Prostate gland (tissue), 2 donors: ENCODE measurements at places on chromosomes 5 and 9.
A peak's percentile ranks its signal among the peaks of the same experiment; 100 is the strongest.

DNA sequence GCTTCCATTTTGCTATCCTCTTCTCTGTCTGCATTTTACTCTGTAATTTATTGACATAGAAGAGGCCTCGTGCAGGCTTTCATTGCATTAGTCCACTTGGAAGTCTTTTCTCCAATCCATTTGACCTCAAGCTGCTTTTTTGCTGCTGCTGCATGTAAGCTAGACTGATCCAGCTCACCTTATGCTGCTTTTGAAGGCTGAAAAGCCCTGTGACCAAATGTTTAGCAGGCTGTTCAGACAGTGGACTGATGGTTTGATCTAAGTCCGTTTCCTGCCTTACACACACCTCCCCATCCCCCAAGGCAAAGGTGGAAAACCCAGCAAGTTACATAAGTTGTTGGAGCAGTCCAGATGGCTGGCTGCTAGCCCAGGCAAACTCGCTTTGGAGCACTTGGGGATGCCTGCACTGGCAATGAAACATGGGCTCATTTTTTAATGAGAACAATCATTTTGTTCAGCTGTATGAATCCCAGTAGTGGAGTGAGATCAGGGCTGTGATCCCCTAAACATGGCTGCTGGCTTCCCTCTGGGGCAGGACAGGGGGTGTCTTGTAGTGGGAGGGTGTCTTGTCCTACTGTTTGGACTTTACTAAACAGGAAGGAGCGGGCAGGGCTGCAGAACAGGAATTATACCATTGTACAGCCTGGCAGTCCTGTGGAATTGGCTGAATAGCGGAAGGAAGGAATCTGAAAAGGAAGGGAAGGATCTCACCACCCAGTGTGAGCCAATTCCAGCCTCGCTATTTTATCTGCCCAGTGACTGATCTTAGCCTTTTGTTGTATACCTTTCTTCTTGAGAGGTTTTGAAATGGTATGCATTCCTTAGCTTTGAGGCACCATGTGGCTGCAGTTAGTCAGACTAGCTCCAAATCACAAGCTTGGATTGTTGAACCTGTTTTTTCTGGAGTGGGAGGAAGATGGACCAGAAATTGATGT, 212.0 kb downstream of the ARHGAP26 start:
- DNase-seq = peak; percentile 87

DNA sequence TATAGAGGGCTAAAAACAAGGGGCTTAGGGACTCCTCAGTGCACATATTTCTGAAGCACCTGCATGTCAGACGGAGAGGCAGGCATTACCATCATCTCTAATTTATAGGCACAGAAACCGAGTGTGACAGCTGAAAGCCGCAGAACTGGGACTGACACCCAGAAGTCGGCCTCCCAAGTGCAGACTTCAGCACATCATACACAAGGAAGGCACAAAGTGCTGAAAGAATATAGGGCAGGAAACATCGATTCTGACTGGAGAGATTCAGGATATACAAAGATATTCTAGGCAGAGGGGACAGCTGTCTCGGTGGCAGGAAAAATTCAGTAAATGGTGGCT, 11.2 kb downstream of the MRPS27 start:
- DNase-seq = no peak

- no peak for DNase-seq
Observed at GRCh38 chr5:72387985-72388384, 67.8 kb downstream of the PTCD2 start.

DNA sequence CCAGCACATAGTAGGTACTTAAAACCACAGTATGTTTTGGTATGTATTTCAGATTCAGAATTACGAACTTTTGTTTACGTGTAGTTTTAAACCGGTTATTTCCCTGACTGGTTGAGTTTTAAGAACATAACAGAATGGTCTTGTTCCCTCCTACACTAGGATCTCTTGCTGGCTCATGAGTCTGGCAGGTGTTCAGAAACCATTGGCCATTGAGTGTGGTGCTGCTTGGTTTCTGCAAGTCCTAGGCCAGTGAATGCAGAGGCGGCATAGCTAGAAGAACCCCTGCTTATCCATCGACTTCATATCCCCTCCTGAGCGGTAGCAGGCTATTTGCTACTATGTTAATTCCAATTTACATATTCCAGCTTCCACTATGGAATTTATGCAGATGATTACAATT, 65.6 kb downstream of the GPR21 start:
- DNase-seq = no peak

DNA sequence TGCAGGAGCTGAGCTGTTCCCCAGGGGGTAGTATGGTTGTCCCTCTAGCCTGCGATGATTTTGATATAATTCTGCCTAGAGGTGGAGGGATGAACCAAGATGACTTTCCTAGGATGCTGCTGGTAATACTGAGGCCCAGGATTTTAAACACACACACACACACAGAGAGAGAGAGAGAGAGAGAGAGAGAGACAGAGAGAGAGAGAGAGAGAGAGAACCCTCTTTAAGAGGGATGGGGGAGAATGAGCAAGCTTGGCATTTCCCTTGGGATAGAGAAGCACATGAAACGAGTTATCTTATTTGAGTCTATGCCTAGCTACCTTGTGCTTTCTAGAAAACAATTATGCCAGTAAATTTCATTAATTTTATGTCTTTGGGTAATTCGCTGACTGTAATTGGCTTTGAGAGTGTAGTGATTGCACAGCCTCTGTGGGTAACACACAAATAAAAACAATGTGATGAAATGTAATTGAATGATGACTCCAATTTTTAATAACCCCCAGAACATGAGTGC, 338.4 kb downstream of the ARHGEF28 start:
- DNase-seq = no peak

DNA sequence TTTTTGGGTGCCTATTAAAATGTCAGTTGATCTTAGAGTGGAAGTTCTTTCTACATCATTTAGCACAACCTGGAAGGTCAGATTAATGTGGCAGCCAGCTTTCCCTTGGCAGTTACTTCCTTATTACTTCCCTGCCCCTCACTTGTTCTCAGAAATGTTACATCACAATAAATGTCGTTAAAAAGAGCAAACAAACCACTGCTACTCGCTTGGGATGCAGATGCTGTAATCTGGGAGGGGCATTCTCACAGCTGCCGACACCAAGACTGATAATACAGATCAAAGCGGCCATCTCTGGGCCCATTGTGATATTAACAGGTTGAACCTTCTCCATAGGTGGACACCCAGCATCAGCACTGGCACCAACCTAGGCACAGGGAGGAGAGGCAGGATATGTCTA, 29.3 kb downstream of the PLAC8L1 start:
- DNase-seq = no peak

DNA sequence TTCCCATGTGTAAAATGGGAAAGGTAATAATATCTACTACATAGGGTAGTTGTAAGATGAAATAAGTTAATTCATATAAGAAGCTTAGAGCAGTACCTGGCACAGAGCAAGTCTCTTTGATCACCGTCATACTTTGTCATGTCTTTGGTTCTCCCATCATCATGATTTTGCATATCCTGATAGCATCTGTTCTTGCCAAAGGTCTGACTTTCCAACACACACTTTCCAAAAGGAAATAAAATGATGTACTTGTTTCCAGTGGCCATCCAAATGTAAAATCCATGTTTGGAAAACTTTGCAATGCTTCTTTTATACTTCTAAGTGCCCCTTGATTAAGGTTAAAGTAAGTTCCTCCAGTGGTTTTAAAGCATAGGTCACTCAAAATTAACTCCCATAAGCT, 266.9 kb upstream of the PTGER4 start:
- DNase-seq = no peak

DNA sequence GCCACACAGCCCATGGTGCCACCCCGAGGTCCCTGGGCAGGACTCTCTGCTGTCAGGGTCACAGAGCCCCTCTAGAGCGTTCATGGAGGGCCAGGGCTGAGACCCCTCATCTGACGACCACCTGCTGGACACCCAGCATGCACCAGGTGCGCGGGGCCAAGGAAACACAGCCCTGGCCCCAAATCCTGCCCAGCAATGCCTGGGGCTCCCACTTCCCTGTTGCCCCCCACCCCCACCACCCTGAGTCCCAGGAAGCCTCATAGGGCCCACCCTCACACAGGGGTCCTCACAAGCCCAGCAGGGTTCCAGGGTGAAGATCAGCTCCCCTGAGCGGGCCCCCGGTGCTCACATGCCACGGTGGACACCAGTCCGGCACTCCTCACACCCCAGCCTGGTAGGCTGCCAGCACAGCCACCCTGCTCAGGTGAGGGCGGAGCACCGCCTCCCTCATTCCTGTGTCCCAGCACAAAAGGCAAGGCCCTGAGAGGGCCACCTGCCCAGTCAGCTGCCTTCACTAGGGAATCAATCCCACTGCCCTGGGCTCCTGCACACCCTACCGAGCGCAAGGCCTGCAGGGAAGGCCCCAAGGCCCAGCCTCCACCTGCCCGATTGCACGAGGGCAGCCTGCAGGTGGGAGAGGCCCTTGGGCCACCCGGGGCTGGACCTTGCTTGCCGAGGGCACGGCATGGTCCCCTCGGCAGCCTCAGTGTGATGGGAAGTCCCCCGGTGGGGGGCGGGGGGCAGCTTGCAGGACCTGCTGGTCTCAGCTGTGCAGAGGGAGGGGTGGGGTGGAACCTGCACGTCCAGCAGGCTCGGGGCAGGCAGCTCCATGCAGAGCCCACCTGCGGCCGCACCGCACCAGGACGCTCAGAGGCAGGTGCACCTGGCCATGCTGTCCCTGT, 56.4 kb upstream of the UBAC1 start:
- DNase-seq = no peak

GRCh38 chr5:161287436-161287835, 259.1 kb downstream of the GABRB2 start:
- DNase-seq = no peak

DNA sequence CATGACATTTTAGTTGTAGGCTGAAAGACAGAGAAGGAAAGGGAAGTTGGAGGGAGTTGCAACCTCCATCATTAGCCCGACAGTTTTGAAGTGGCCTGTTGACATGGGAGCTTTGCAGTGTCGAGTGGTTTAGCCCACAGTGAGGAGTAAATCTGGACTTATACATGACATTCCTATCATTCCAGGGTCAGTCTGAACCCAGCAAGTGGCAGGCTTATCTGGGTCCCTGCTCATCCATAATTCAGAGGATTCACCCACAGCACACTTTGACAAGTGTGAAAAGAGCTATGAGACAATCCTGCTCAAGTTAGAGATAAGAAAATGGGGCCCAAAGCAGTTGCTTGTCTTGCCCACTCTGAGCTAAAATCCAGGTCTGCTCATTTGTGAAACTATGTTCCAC, 8.4 kb upstream of the TNC start:
- DNase-seq = no peak

DNA sequence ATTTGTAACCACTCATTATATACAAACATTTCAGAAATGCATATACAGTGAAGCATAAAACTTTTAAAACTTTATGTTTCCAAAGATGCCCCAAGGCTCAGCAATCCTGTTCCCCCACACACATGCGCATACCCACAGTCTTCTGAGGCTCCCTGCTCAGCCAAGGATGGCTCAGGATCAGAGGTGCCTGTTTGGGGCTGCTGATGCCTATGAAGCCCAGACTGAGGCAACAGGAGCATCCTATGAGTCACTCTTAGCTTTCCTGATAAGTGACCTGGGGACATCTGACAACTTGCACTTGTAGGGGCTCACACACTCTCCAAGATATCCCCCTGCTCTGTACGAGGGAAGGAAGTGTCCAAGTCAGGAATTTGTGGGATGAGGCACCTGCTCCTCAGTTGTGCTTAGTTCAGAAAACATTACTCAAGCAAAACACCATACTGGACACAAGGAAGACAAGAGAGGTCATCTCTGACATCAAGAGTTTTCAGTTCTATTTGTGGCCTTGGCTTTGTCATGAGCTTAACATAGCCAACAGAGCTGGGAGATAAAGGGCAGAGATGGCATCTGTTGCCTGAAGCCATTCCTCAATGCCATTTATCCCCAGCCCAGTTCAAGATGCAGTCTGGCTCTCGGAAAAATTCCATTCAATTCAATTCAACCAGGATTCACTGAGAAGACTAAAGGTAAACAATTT, 62.3 kb downstream of the NIPSNAP3B start:
- DNase-seq = no peak

- DNase-seq = no peak
Observed at GRCh38 chr5:6611334-6612256, 21.2 kb downstream of the NSUN2 start.

DNA sequence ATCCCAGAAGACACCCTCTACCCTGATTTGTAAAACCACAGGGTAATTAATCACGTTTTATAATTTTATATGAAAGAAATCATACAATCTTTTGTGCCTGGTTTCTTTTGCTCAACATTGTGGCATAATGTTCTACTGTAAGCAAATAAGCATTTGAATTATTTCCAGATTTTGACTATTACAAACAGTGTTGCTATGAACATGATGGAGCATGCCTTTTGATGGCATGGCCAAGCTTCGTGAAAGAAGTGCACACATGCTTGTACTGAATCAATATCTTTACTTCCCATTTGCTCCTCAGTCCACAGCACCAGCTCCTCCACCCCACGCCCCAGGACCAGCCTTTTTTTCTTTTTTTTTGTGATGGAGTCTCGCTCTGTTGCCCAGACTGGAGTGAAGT, 29.9 kb downstream of the ACSL6 start:
- DNase-seq = no peak

- no peak for DNase-seq
Observed at GRCh38 chr9:114166614-114167572, 11.6 kb downstream of the COL27A1 start.

DNA sequence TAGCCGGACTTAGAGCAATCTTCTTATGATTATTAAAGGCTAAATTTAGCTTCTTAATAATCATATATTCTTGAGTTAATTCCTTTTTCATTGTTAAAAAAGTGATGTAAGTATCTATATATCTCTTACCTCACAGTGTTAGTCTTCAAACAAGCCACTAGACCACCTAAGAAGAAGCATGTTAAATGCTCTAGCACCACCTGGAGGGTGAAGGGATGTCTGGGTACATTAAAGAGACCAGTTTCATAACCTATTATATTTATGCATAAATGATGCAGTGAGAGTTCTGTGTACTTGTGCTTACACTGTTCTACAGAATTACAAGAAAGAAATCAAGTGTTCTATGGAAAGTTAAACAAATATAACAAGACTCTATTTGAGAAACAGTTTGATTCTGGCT, 55.9 kb upstream of the SLCO6A1 start:
- no peak for DNase-seq

DNA sequence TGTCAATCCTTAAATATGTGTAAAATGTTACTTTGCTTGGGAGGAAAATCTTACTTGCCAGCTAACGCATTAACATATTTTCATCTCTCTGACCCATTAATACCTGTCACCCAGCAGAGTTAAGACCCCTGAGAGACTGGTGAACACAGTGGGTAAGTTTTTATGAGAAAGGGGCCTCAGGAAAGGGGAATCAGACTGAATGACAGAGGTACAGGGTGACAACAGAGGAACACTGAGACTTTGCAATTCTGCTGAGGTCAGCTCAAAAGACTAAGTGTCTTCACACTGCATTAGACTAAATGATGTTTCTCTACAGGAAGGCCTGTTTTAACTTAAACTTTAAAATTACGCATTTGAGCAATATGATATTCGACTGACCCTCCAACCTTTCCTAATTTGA, 223.8 kb downstream of the EFNA5 start:
- no peak for DNase-seq
